ENCODE measurements at places on chromosomes 1 and 21.

DNA sequence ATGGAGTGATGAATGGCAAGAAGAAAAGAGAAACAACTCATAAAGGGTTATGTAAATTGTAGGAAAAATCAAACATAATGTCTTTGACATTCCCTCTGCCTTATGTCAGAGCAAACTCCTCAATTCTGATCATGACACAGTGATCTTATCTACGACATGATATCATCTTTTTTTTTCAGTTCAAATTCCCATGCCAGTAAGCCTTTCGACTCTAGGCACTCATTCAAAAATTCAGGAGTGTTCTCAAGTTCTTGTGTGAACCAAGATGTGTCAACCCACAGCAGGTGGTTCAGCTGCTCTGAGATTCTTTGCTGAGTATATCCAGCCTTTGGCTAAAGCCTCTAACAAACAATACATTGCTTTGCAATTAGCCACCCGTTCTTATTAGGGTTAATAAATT lies 97.1 kb upstream of the ESRRG start:
- no peak for DNase-seq

DNA sequence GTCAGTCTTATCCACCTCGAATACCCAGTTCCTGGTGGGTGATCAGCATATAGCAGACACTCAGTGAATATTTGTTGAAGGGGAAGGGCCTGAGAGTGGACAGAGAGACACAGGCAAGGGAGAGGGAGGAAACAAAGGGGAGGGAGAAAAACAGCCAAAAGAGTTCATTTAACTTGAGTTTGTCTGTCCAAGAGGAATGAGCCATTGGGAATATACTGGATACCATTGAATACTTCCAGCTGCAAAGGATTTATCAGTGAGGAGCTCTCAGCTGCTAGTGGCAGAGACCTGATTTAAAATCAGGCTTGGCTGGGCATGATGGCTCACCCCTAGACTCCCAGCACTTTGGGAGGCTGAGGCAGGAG lies 11.5 kb upstream of the BGLAP start:
- no peak for DNase-seq

DNA sequence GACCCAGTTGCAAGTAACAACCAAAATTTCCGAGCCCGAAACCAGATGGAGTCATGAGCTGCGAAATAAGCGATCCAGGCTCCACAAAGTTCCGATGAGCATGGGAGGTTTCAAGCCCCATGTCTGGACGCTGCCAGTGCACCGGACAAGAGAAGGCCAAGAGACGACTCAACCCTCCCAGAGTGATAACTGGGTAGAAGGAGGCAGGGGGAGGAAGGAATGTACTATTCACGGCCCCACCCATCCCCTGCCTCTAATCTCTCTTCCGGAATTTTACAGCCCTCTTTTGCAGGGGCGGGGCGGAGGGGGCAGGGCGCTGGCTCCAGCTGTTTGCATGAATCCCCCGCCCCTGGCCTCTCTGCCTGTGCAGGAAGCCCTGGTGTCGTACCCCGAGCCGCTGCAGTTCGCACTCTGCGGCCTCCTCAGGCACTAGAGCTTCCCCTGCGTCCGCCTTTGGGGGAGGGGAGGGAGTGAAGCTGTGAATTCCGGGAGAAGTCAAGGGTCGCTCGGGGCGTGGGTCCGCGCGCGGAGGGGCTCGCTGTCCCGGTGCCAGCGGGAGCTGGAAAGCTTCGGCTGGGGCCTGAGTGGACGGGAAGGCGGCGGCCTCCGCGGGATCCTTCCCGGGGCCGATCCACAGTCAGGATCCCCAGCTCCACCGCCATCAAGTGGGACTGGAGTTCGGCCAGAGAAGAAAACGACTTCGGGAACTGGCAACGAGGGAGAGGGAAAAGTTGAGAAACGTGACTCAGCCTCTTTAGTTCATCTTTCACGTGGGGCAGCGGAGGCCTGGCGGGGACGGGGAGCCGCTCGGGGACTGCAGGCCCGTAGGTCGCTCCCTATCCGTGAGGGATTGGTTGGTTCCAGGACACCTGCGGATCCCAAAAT lies 6.3 kb upstream of the PTP4A2 start:
- DNase-seq = peak; percentile 76

- DNase-seq = no peak
Observed at GRCh38 chr1:12052997-12053686, 10.0 kb upstream of the TNFRSF8 start.

All from stimulated activated CD8-positive, alpha-beta memory T cell treated with anti-CD3 and anti-CD28 coated beads, Interleukin-15, amount 100 ng/mL, for 48 hours (primary cell).